ENCODE measurements at places on chromosomes 7 and 10.

- DNase-seq: no peak
These were observed 11.3 kb downstream of the CPA2 start for GRCh38 chr7:130277763-130278643.

GRCh38 chr7:78479348-78479747 is 680.8 kb downstream of the PHTF2 start:
- DNase-seq: no peak

- no peak for DNase-seq
These were observed 381.5 kb upstream of the CNTNAP2 start for GRCh38 chr7:145735061-145735460.

DNA sequence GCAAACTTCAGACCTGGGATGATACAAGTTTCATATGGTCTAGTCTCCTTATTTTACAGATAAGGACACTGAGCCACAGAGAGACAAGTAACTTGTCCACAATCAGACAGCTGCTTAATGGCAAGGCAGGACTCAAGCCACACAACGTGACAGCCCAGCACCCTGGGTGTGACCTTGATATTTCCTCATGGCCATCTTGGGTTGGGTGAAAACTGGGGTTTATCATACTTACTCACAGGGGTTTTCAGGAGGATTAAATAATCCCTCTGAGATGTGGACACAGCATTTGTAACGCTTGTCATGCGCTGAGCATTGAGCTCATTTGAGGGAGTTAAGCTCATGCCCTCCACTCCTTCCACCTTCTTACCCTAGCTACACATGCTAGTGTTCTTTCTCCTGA is 58.0 kb downstream of the ABLIM1 start:
- no peak for DNase-seq

DNA sequence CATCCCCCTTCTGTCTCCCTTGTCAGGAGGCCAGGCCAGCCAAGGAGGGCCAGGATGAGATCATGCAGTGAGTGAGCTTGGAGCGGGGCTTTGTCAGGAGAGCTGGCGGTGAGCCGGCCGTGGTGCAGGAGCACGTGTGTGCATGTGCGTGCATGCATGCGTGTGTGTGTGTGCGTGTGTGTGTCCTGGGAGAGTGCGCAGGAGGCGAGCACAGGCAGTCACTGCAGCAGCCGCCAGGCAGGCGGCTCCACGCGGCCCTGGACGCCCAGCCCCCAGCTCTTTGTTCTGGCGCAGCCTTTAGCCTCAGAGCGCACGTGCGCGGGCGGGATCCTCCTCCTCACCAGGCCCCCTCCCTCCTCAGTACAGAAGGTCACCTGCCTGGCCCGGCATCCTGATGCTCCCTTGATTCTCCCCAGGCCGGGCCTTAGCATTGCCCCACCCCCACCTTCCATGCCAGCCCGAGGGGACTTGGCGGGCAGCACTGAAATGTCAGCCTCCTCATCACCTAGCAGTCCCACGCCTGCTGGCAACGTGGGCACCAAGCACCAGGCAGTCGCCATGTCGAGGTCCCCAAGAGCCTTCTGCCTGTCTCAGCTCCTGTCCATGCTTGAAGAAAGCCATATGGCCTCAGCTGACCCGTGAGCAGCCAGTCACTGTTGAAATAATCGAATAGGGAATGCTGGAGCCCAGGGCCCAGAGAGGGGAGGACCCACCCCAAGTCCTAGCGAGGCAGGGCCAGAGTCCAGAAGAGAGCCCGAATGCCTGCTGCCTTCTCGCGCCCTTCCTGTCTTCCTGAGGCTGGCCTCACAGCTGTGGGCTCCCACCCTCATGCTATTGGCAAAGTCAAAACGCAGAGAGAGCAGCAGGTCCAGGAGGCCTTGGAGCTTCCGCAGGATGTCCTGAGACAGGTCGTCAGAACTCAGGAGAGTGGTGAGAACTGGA is 125.9 kb upstream of the PPIF start:
- no peak for DNase-seq

- DNase-seq: no peak
These were observed 398.5 kb upstream of the CNTNAP2 start for GRCh38 chr7:145718129-145718528.

- no peak for DNase-seq
These were observed 66.4 kb downstream of the CPED1 start for GRCh38 chr7:121054925-121055324.

- no peak for DNase-seq
These were observed 14.2 kb upstream of the SVIL start for GRCh38 chr10:29648983-29649268.

DNA sequence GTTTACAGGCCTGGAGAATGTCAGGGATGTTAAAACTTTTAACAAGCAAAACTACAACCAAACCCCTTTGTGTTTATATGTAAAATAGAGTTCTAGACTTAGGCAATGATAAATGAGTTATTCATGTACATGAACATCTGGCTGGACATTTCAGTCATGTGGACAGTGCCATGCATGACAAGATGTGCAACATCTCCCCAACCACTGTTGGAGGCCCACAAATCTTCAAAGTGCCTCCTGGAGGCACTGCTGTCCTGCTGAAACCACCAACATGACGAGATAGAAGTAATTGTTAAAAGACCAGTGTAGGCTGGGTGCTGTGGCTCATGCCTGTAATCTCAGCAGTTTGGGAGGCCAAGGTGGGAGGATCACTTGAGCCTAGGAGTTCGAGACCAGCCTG is 18.4 kb downstream of the PPIA start:
- no peak for DNase-seq

GRCh38 chr7:141563956-141564623 is 12.9 kb downstream of the AGK start:
- no peak for DNase-seq

- DNase-seq: no peak
These were observed 53.3 kb upstream of the PPIF start for GRCh38 chr10:79293841-79294581.

- DNase-seq: no peak
These were observed 211.7 kb downstream of the CCSER2 start for GRCh38 chr10:84540022-84540616.

DNA sequence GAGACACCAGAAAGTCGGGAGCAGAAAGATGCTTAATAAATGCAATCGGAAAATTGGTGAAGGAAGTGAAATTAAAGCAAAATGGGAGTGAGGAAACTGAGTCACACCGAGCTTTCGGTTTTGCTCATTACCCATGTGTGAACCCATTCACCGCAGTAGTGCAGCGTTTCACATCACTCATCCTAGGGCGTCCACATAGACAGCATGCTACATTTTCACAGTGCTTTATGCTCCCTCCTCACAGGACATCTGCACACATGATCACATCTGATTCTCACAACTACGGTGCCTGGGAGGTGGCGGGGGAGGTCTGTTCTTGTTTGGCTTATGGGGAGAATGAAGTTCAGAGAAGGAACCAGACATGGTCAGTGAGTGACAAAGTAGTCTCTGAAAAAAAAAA is 36.6 kb upstream of the ATP6V0A4 start:
- DNase-seq: peak; percentile 6

DNA sequence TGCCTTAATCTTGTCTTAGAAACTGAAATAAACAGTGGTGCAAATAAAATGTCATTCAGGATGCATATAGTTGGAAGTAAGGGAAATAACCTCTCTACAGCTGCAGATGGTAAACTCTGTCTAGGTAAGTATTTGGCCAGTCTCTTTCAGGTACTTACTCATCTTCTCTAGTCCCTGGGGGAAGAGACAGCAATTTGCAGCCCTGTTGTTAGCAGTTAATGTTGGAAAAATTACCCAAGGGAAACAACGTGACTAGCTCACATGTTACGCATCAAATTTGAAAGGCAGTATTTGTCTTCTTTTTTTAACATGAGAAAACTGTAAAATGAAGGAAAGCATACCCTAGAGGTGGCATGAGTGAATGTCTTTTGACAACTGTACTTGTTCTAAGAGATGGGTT is 3.2 kb upstream of the HUS1 start:
- no peak for DNase-seq

GRCh38 chr7:157521061-157521731 is 184.4 kb downstream of the DNAJB6 start:
- no peak for DNase-seq

- no peak for DNase-seq
These were observed 735.3 kb downstream of the SUGCT start for GRCh38 chr7:40870108-40870507.

- no peak for DNase-seq
These were observed 183.6 kb upstream of the GDF10 start for GRCh38 chr10:47116445-47116844.

DNA sequence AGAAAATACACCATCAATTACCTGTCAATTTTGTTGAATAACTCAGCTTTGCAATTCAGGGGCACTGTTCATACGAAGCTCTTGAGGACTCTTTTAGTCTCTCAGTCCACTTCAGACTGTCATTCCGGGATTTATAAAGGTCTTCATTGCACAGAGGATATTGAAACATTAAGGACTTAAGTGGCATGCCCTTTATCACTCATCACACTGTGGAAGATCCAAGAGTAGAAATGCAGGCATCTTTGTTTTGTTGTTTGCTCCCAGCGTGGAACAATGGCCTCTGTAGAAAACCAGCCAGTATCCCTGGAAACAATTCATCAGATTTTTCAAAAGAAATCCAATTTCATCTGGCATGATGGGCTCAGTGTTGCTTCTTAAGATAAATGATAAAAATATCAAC is 66.3 kb upstream of the LRGUK start:
- no peak for DNase-seq

- no peak for DNase-seq
These were observed 220.8 kb upstream of the CELF2 start for GRCh38 chr10:10796774-10797415.

GRCh38 chr10:9834434-9834833 is 1183.2 kb upstream of the CELF2 start:
- DNase-seq: no peak

GRCh38 chr10:20846263-20846662 is 50.8 kb downstream of the NEBL start:
- DNase-seq: no peak

DNA sequence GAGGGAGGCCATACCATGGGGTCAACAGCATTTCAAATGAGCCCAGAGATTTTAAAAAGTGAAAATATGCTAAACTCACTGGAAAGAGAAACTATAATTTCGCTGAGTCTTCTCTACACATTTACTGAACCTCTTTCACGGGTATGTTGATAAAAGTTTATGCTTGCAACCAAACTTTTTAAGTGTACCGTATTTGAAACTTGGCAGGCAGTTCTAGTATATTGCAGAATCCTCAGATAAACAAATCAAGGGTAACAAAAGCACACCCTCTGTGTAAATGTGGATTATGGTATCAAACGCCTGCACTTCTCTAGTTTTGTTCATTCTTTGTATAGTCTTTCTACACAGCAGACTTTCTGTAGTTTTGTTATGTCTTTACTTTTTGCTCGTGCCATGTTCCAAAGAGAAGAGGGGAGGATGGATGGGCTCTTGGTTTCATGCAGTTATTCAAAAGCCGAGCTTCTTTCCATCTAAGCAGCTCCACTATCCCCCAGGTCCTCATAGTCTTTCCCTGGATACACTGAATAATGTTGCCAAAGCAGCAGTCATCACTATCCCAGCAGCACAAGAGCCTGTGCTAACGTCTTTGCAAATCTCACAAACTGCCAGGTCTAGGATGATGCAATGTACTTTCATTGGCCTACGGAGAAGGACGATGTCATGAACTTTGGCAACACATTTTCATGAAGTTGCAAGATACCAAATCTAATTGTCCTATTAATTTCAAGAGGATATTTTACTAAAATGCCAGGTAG is 131.2 kb downstream of the MPP7 start:
- no peak for DNase-seq

DNA sequence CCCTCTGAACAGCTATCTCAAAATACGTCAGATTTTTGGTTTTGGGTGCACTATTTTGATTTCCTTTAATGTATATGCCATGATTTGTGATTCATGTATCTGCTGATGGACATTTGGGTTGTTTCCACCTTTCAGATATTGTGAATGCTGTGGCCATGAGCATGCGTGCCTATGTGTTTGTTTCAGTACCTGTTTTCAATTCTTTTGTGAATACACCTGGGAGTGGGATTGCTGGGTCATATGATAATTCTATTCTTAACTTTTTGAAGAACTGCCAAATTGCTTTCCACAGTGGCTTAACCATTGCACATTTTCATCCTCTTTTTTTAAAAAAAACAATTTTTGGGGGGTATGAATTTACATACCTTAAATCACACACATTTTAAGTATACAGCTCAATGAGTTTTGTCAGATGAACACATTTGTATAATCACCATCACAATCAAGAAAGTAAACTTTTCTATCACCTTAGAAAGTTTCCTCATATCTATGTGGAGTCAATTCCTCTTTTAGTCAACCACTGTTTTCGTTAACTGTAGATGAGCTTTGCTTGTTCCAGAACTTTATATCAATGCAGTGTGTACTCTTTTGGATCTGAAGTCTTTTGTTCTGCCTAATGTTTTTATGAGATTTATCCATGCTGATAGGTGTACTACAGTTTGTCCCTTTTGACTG is 36.9 kb downstream of the CYP26A1 start:
- DNase-seq: no peak

DNA sequence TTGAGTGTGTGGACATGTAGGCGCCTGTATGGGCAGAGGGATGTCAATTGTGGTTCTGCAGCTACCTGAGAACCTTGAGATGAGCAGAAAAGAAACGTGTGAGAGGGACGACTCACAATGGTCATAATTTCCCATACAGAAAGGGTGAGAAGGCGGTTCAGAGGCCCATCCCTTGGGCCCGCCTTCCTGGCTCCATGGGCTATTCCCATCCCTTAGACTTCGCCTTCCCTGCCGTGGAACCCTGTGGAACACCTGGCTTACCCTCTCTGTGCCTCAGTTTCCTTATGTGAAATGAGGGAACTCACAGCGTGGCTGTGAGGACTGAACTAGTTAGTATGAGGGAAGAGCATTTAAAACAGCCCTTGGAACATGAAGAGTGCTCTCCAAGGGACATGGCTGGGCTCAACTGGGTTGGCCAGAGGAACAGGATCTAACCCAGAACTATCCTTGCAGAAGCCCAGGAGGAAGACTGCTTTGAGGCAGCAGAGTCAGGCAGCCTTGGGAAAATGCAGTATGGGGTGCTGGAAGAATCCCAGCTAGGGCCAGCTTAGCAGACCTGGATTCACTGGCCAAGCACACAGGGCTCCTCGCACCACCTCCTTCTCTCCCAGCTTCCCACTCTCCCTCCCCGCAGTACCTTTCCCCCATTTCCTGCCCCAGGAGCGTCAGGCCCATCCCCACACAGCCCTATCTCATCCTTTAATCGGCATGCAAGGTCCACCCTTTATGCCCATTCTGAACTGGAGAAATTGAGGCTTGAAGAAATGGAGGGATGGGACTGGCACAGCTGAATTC is 11.1 kb upstream of the ZMIZ1 start:
- DNase-seq: no peak
